Hindlimb muscle (tissue), 1 donor: ENCODE measurements at places on chromosomes 6 and 20.

GRCh38 chr6:104705916-104706442 is 153.7 kb downstream of the HACE1 start:
- DNase-seq = no peak

GRCh38 chr20:49477200-49477599 is 5.3 kb downstream of the KCNB1 start:
- no peak for DNase-seq

DNA sequence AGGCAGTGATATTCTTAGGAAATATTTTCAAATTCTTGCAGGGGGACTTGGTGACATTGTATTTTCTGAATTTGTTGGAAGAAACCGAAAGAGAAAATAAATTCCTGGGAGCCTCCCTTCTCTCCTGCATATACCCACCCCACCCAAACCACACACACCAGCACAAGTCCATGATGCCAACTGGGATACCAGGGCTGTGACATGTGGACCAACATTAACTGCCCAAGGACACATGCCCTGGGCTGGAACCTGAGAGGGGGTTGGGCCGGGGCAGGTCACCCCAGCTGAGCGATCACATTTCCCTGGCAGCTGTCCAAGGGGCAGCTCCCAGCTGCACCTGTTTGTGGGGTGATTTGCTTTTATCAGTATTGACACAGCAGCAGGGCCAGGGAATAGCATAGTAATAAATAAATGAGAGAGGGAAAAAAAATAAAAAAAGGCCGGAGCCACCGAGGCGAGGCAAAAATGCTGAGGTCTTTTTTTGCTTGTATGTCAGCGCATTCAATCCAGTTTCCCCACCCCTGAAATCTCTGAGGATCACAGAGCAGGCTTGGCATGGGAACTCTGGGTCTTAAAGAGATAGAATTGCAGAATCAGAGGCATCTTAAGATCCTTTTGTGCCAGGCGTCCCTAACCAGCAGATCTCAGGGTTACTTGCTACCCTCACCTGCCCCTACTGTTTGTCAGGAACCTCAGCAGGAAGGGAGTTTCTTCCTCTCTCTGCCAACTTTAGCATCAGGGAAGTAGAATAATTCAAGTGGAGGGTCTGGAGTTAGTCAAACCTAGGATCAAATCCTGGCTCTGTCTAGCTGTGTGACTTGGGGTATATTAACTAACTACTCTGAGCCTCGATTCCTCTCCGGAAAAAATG is 66.5 kb upstream of the PIM1 start:
- peak; percentile 58 for DNase-seq

DNA sequence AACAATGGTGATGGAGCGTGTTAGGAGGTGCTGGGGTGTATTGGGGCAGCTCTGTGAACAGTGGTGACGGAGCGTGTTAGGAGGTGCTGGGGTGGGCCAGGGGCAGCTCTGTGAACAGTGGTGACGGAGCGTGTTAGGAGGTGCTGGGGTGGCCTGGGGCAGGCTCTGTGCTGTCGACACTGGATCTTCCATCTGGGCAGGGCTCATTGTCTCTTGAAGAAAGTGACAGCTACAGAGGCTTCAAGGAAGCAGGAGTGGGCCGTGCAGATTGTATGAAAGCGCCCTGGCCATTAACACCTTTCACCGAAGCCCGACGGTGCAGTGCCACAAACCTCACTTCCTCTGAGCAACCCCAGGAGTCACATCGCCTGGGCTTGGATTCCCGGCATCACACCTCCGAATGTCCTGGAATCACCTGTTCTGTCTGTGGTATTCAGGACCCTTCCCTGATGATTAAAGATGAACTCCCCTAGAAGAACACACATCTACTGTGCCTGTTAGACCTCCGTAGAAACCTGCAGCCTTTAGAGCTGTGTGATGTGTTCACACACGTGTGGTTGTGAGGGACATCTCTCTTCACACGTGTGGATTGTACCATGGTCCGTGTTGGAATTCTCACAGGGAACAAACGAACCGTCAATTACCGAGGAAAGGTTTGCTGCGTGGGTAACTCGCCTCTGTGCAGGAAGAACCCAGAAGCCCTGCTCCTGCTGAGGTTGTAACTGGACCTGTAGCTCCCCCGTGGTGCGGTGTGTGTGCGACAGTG is 377.7 kb downstream of the THBS2 start:
- no peak for DNase-seq

DNA sequence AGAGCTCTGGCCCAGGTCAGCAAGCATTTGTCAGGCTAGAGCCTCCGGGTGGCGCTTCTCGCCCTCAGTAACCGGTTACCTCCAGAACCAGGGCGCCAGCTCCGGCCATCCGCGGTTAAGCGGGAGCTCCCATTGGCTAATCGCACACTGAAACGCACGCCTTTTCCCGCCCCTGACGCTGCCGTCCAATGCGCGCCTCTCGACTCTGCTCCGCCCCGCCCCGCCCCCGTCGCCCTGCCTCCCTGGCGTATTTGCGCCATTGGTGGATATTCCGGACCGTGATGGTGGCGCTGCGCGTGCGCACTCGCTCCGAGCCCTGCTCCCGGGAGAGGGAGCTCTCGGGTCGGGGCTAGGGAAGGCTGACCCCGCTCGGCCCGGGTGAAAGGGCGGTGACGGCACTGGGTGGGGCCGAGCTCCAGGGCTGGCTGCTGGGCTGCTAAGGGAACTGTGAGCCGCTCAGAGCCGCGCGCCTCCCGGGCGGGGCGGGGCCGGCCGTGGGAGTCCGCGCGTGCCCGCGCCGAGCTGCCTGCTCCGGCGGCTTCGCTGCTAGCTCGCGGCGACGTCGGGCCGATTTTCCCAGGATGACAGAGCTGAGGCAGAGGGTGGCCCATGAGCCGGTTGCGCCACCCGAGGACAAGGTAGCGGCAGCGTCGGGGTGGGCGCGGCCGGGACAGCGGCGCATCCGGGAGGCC is at the start of gene CDS2:
TSS of gene CDS2 (plus strand) at position 497 of the 692 bp plus-strand sequence. CDS start at position 582, 85 bp downstream.
- DNase-seq = peak; percentile 99

DNA sequence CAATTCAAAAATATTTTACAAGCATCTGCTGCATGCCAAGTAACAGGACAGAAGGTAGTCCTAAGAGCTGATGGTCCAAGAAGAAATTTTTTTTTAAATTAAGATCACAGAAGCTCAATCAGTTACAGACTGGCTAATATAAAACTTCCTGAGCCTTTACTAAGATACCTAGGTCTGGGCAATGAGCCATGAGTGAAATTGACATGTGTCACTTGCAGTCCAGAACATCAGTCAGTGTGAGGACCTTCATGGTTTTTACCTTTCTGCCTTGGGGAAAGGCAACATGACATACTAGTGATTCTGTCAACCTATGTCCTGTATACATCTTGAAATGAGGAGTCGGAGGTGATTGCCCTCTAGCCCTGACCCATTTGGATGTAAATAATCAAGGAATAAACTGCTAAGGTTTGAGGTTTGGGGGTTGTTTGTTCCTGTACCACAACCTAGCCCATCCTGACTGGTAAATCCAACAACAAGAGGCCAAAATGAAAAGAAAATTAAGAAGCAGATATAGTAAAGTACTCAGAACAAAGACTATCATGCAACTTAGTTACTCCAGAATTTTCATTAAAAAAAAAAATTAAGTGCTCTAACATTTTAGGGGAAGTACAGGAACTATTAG is 70.0 kb downstream of the CNKSR3 start:
- DNase-seq = no peak

DNA sequence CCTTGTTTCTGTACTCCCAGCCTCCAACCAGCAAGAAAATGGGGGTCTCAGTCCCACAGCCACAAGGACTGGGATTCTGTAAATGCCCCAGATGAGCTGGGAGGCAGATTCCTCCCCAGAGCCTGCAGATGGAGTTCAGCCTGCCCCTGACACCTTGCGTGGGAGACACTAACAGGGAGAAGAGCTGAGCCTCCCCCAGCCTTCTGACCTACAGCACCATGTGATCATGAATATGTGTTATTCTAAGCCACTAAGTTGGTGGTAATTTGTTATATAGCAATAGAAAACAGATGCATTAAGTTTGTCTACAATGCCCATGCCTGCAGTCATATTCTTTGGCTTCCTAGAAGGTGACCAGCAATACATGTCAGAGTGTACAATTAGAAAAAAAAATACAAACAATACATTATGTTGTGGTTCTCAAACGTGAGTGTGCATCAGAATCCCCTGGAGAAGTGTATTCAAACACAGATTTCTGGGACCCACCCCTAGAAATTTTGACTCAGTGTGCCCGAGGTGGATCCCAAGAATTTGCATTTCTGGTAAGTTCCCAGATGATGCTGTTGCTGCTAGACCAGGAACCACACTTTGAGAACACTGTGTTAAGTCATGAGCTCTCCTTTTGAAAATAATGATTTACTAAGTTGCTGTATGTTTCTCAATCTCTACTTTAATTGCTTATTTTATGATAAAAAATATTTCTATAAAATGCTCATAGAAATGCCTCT is 39.9 kb downstream of the SLC22A3 start:
- no peak for DNase-seq

DNA sequence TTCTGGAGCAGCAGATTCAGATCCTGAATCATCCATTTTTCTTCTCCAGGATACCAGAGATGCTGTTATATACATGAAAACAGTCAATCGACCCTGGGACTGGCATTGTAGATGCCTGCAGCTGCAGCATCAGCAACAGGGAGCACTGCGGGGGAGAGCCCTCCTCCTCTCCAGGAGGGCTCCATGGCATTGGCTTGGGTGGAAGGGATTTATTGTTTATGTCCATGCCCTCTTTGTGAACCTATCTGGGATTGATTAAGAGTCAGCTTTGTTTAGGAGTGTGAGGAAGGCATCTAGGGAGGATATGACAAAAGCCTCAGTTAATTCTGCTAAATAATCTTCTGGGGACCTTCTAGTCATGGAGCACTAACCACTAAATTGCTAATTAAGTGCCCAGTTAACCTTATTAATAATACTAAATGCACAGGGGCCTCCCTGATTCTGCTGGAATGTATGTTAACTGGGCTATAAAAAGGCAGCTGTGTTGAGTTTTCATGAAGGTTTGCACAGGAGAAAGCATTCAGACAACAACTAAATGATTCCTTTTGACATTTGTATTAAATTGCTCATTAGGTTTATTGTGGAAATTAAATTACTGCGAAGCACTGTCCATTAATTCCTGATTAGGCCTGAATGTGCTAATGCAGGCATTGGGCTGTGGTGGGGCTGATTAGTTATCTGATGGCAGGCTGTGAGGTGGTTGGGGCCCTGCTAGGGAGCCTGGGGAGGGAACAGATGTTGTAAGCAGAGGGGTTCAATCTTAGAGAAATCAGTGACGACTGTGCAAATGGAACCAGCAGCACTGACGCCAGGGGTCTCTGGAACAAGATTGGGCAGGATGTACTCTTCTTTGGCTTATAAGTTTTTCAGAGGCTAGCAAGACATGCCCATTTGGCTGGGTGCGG is 57.6 kb downstream of the IMPG1 start:
- DNase-seq = no peak

- DNase-seq = no peak
Measured at GRCh38 chr6:88378639-88379038, 212.5 kb upstream of the CNR1 start.

DNA sequence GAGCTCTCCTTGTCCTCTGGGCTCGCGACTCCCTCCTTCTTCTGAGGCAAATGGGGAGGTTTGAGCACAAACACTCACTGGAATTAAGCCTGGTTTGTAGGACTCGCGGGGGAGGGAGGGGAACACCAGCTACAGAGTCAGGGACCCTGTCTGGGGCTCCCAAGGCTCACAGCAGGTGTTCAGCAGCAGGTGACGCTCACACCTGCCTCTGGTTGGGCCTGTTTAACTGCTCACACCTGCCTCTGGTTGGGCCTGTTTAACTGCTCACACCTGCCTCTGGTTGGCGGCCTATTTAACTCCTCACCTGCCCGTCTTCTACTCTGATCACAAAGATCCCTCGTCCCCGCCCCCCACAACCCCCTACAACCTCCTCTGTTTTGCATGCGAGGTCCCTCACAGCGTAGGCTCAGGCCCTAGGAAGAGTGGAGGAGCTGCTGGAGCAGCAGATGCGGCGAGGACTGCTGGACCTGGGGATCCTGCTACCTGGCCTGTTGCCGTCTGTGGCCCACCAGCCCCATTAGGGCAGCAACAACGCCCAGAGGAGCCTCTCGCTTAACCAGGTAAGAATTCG is 181.9 kb downstream of the ERMARD start:
- no peak for DNase-seq

- DNase-seq = no peak
Measured at GRCh38 chr20:63765902-63766301, 26.3 kb downstream of the SLC2A4RG start.

- DNase-seq = no peak
Measured at GRCh38 chr6:11667876-11668275, 110.7 kb downstream of the ADTRP start.

- DNase-seq = no peak
Measured at GRCh38 chr6:117423754-117424153, 2.0 kb downstream of the ROS1 start.
